ENCODE measurements at places on chromosomes 2 and 18.

- no peak for DNase-seq
Measured at GRCh38 chr2:181670632-181671031, 9.7 kb downstream of the NEUROD1 start.

DNA sequence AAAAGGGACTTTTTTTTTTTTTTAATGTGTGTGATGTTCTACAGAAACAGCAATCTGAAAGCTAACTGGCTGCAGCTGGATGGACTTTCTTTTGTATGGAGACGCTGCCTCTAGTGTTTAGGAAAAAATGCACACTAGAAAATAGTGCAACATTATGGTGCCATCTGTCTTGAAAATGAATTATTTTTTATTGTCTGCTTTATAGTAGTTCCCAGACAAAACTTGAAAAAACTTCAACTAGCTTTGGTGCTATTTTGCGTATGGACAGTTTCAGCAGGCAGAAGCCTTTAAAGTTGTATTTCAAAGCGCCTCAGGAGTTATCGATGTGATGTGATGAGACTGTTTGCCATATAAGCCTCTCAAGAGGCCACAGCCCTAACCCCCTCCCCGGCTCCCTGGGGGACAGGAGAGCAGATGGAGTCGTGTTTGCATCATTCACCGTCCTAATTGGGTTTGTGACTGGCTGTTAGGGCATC lies 86.9 kb downstream of the LTBP1 start:
- DNase-seq, result no peak

- DNase-seq, result no peak
Measured at GRCh38 chr18:31744321-31745067, 16.2 kb downstream of the SLC25A52 start.

DNA sequence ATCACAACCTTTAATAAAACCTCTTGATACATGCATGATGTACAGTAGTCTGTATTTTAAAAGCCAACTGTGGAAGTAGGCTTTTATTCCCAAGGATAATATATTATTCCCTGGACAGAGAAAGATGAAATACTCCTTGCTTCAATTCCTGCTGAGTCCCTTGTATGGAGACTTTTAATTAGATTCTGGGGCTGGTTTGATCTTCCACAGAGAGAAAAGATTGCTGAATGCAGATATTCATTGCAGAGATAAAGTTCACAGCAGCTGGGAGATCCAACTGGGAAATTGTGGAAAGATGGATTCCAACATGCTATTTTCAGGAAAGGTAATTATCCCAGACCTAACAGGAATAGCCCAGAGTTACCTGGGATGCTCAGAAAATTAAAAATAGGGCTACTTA lies 607.0 kb upstream of the HS6ST1 start:
- DNase-seq, result no peak

- DNase-seq, result no peak
Measured at GRCh38 chr2:201924453-201924852, 109.2 kb upstream of the FZD7 start.

DNA sequence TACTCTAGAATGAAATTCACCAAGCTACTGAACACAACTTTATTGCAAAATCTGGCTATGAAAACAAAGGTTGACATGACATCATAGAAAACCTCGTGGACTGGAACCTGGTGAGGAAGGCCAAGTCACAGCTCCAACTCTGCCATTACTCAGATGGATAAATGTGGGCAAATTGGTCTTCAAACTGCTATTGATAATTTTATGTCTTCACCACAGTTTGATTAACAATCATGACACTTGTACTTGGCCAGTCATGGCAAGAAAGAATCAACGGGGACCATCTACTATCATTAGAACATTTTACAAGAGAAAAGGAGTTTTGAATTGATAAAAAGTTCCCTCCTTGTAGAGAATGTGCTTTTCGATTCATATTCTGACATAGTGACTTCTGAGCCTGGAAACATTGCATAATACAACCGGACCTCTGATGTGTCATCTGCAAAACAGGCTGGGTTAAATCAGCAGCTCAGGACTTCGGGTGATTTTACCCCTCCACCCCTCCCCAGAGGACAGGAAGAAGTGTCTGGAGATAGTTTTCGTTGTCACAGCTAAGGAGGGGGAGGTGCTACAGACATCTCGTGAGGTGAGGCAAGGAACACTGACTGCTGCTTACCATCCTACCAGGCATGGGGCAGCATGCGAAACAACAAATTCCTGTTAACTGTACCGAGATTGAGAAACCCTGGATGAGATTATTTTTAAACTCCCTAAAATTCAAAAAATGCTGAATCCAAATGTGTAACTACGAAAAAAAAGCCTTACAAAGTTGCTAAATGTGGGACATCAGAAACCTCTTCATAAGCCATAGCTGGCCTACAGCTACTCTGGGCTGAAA lies 8.4 kb downstream of the L3MBTL4 start:
- DNase-seq, result no peak

GRCh38 chr18:46070815-46071652 lies 1.0 kb downstream of the PSTPIP2 start:
- DNase-seq, result no peak

- no peak for DNase-seq
Measured at GRCh38 chr2:98730053-98730706, 752 bp downstream of the MGAT4A start.

- no peak for DNase-seq
Measured at GRCh38 chr18:36635414-36636096, 193.2 kb downstream of the TPGS2 start.

- no peak for DNase-seq
Measured at GRCh38 chr18:78913395-78913794, 66.2 kb upstream of the SALL3 start.

GRCh38 chr18:23250893-23251656 lies 115.8 kb downstream of the CABLES1 start:
- no peak for DNase-seq

- DNase-seq, result no peak
Measured at GRCh38 chr2:161358838-161359237, 50.6 kb downstream of the PSMD14 start.

- no peak for DNase-seq
Measured at GRCh38 chr2:57959390-57959789, 87.2 kb upstream of the VRK2 start.

DNA sequence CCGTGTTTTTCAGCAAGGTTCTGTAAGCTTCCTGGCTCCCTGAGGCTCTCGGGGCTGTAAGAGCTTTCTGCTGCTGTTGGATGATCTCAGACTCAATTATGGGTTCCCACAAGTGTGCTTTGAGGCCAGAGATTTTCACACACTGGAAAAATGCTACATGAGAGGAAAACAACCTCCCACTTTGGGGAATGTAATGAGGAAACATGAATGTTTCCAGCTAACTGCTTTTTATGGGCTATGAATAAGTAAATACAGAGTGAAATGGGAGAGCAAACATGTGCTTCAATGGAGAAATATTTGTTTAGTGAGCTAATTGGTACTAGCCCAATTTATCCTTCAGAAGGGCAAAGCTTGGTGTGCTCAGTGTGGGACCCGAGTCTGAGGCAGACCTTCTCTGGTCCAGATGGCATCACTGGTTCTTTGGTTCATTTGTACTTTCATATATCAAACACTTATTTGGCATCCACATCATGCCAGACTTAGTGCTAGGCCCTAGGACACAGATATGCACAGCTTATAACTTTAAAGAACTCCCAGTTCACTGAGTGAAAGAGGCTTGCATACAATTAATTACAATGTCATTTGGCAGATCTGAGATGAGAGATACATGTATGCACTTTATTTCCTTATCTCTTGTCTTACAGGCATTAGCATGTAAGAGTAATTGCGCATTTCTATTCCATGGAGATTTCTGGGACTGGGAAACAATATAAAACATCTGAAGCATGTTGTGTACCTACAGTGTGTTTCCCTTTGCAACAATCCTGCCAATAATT lies 248.8 kb downstream of the RDH14 start:
- DNase-seq, result no peak

DNA sequence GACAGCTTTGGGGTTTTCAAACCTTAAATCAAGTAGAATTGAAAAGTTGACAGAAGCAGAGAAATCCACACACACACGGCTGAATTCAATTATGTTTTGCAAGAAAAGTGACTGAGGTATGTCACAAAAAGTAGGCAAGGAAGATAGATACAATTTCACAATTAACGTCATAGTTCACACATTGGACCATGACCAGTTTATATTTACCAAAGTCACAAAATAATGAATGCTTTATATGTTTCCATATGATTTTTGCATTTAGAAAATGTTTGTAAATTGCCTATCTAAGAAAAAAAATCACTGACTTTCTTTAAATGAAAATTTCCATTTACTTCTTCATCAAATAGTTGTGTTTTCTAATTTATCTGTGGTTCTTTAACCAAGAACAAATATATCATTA lies 29.4 kb upstream of the ZNF516 start:
- DNase-seq, result no peak

DNA sequence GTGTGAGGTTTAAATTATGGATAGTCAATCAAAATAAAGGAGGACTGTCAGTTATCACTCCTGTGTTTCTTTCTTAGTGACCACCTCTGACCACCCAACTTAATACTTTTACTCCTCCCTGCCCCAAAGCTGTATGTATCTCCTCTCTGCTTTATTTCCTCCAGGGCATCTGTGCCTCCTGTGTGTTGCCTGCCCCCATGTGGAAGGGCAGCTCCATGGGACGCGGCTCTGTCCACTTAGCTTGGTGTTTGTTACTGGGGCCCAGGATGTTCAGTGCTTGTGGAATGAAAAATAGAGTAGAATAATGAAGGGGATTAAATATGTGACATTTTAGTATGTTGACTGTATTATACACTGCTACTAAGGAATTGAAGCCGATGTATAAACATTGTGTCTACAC lies 9.8 kb downstream of the ACP1 start:
- DNase-seq, result no peak

DNA sequence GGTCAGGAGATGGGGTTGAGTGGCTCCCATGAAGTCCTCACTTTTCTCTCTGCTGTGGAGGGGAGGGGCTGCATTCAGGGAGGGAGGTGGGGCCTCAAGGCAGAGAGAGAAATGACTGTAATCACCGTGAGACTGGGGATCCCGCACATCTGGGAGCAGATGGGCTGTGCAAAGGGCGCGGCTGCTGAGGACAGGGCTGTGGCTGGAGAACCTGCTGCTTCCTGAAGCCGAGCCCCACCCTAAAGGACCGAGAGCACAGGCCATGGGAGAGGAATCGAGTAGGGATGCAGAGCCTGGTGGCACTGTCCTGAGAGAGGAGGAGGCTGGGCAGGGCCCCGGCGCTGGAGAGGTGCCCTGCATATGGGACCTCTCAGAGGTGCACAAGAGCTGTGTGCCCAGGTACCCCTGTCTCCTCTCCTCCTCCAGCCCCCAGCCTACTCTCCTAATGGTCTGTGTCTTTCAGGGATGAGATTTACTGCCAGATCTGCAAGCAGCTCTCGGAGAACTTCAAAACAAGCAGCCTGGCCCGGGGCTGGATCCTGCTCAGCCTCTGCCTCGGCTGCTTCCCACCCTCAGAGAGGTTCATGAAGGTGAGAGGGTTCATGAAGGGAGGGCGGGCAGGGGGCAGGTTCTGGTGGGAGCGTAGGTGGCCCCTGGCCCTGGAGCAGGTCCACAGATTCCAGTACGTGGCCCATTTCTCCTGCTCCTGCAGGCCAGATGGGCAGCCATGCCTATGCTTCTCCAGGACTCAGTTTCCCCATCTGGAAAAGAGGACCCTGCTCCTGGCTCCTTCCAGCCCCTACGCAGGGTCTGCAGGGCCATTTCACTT lies 25.9 kb upstream of the GPR17 start:
- no peak for DNase-seq

GRCh38 chr2:106581755-106582147 lies 94.6 kb downstream of the CD8B2 start:
- no peak for DNase-seq

DNA sequence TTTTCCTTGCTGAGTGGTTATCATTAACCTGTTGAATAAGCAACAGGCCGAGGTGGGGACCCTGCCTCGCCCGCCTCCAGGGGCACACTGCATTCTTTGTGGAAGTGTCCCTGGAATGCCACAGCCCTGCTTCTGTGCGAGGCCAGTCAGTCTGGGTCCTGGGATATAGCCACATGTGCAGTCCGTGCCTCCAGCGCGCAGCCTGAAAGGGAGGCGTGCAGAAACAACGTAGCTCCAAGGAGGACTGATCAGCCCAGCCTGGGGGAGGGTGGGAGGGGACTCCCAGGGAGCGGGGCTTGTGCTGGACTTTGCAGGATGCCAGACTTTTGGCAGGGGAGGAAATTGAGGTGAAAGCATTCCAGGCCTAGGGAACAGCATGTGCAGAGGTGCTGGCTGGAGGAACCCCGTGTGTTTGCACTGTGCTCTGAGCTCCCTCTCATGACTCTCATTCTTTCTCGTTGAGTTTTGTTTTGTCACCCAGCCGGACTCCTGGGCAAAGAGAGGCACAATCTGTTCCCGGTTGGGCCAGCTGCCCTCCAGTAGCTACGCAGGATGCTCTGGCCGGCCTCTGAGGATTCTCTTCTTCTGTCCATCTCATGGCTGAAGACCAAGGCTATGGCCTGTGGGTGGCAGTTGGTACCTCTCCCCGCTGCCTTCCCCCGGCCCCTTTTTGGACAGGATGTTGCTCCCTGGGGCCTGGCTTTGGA lies 39.7 kb downstream of the HPCAL1 start:
- DNase-seq, result no peak

- no peak for DNase-seq
Measured at GRCh38 chr2:221562226-221562625, 9.9 kb downstream of the EPHA4 start.

- DNase-seq, result no peak
Measured at GRCh38 chr2:16774980-16775898, 109.6 kb upstream of the CYRIA start.

- no peak for DNase-seq
Measured at GRCh38 chr2:160742667-160743066, 249.1 kb upstream of the RBMS1 start.

DNA sequence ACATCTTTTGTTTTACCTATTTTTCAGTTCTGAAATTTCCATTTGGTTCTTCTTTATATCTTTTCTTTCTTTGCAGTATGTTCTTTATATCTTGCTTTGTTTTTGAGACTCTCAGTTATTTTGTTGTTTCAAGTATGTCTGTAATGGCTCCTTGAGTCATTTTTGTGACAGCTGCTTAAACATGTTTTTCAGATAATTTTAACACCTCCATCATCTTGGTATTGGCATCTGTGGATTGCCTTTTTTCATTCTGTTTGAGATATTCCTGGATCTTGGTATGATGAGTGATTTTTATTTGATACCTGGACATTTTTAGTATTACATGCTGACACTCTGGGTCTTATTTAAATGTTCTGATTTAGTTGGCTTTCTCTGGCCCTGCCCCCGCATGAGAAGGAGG lies 89.5 kb downstream of the NCOA1 start:
- DNase-seq, result no peak

GRCh38 chr18:39053571-39053970 lies 1488.0 kb upstream of the CELF4 start:
- DNase-seq, result no peak

GRCh38 chr2:166671801-166672200 lies 177.8 kb upstream of the SCN7A start:
- DNase-seq, result no peak

DNA sequence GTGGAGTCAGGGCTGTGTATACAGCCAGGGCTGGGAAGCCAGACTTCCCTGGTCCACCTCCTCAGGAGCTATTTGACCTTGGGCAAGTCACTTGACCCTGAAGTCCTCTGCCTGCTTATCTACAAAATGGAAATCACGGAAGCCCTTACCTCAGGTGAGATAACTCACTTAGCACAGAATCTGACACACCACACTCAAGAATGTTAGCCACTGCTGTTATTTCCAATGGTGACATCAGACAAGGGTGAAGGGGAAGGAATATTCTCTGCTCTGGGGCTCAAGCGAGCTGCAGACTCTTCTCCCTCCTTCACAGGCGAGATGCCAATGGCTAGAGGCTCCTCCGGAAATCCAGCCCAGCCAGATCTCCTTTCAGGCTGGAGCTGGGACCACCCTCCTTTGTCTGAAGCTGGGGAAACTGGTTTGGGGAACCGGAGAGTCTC lies 189.6 kb downstream of the HAUS1 start:
- DNase-seq, result no peak
